ENCODE measurements at places on chromosomes 1 and 21.

- no peak for DNase-seq
Measured at GRCh38 chr1:239268007-239268406, 118.4 kb upstream of the CHRM3 start.

DNA sequence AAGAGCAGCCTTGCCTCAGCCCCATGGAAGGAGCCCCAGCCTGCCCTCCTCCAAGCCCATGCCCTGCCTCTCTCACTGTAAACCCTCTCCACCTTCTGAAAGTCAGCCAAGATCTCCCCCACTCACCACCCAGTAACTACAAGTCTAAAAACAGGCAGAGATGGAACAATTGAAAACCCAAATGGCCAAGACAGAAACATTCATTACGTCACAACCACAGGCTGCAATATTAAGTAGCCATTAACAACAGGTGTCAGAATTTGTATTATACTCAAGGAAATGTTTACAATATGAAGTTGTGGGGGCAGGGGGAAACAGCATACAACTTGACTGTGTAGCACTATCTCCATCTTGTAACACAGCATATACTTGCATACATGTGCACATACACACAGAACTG lies 2.4 kb downstream of the IRF6 start:
- DNase-seq = no peak

DNA sequence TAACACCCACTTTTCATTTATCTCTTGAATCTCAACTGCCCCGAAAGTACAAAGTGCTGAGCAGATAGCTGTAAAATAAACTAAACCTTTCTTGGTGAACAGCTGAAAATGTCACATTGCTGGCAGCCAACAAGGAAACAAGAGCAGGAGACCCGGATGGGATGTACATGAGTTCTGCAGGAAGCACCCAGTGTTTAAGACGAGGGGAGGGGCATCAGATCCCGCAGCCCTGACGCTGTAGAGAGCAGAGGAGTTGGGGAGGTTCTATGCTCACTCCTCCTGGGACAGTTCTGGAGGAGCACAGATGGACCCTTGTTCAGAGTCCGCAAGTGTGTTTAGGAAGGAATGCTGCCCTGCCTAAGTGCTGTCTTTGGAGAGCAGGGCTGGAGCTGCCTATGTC lies 32.0 kb upstream of the EPHA8 start:
- DNase-seq = no peak

GRCh38 chr1:204319027-204319426 lies 40.7 kb downstream of the PLEKHA6 start:
- DNase-seq = no peak

GRCh38 chr1:147549526-147549925 lies 8.2 kb downstream of the BCL9 start:
- DNase-seq = no peak

GRCh38 chr1:58363585-58363984 lies 182.9 kb downstream of the OMA1 start:
- no peak for DNase-seq

GRCh38 chr21:35189077-35189863 lies 140.2 kb upstream of the RUNX1 start:
- DNase-seq = no peak

- no peak for DNase-seq
Measured at GRCh38 chr1:167161762-167162161, 58.9 kb upstream of the POU2F1 start.

GRCh38 chr1:30638086-30638485 lies 85.3 kb downstream of the MATN1 start:
- DNase-seq = no peak

GRCh38 chr1:89023026-89023425 lies 360 bp upstream of the GBP3 start:
- no peak for DNase-seq

DNA sequence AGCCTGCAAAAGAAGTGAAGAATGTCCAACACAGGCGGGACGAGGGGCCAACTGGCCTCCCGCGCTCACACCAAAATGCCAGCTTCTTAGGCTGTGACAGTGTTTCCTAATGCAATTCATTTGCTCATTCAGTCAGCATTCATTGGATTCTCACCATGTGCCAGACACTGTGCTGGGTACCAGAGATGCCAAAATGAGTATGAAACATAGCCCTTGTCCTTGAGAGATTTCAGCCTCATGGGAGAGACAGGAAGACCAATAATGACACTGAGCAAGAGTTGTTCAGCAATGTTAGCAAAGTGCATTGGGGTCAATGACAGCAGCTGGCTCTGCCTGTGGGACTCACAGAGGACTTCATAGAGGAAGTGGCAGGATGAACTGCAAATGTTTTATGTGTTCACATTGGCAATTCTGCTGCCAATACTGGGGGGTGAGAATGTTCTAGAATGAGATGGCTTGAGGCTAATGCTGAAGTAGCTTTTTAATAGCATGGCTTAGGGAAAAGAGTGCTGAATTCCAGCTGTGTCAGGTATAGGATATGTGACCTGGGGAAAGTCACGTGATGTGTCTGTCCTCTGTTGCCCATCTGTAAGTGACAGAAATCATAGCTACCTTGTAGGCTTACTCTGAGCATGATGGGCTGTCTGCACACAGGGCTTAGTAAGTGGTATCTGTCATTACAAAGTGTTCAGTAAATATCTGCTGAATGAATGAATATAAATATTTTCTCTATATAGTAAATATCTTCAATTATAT lies 58.3 kb upstream of the KIF26B start:
- no peak for DNase-seq

- DNase-seq = no peak
Measured at GRCh38 chr1:20666804-20667203, 5.6 kb upstream of the DDOST start.

GRCh38 chr1:184222652-184223052 lies 164.2 kb upstream of the C1orf21 start:
- peak; percentile 31 for DNase-seq

GRCh38 chr1:46396441-46397398 lies 2.6 kb downstream of the FAAH start:
- DNase-seq = no peak

GRCh38 chr21:36193200-36193599 lies 36.6 kb downstream of the DOP1B start:
- DNase-seq = no peak

Measured in right kidney (tissue), 9 donors.